Frontal cortex (tissue), 4 donors: ENCODE measurements at places on chromosomes 2 and 18. TPM values are rescaled to one million over a fixed set of nuclear protein-coding genes. Genes with fewer than 3 reads are reported as not detected.

Gene SH3RF3
- total RNA-seq, result 9.0 TPM

Gene LONRF2
- total RNA-seq, result 47.3 TPM

- no peak for DNase-seq
Observed at GRCh38 chr2:55742996-55743395, 49.4 kb upstream of the PNPT1 start.

DNA sequence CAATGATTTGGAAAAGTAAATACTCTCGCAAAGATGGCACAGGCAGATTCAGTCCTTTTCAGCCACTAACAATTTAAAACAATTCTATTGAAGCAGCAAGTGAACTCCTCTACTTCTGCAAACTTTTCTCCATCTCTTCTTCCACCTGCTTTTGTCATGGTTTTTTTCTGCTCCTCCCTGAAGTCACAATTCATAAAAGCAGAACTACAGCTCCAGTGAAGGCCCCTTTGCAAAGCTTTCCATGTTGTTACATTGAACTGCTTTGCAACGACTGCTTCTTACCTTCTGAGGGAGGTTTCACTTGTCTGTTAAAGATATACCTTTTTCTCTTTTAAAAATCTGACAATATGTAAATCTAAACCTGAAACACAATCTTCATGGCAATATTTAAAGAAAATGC lies 3.7 kb upstream of the SERTAD2 start:
- no peak for DNase-seq

GRCh38 chr2:235270956-235271355 lies 222.9 kb upstream of the AGAP1 start:
- DNase-seq, result no peak

- no peak for DNase-seq
Observed at GRCh38 chr18:3130344-3130743, 89.4 kb downstream of the MYOM1 start.
